ENCODE measurements at places on chromosomes 6 and 20.

- DNase-seq, result no peak
Observed at GRCh38 chr6:53527249-53527765, 17.6 kb downstream of the GCLC start.

- DNase-seq, result no peak
Observed at GRCh38 chr6:129638055-129638684, 71.8 kb downstream of the ARHGAP18 start.

- DNase-seq, result no peak
Observed at GRCh38 chr6:10461850-10462249, 47.0 kb upstream of the TFAP2A start.

- no peak for DNase-seq
Observed at GRCh38 chr6:44462797-44463727, 75.6 kb downstream of the CDC5L start.
